Stimulated activated CD4-positive, alpha-beta T cell treated with anti-CD3 and anti-CD28 coated beads, Interleukin-15, amount 100 ng/mL, for 48 hours (primary cell): ENCODE measurements at places on chromosomes 6 and 20.

DNA sequence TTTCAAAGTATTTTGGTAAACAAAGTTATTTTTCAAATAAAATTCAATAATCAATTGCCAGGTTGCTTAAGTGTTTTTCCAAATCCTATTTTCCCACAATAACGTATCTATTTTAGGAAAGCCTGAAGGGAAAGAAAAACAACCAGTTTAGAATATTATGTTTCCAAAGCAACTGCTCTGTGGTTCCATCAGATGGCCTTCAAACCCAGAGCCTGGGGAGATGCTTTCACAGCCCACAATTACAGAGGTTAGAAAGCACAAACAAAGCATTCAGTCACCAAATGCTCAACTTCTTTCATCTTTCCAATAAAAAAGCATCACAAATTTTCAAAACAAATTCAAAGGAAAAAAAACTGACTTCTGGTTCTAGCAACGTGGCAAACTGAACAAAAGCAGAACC is 66.0 kb downstream of the ELOVL5 start:
- DNase-seq, result no peak

- DNase-seq, result no peak
These were observed 238.6 kb upstream of the RNF217 start for GRCh38 chr6:124723671-124724070.

- DNase-seq, result no peak
These were observed 8.0 kb upstream of the KCNK16 start for GRCh38 chr6:39330476-39330875.

DNA sequence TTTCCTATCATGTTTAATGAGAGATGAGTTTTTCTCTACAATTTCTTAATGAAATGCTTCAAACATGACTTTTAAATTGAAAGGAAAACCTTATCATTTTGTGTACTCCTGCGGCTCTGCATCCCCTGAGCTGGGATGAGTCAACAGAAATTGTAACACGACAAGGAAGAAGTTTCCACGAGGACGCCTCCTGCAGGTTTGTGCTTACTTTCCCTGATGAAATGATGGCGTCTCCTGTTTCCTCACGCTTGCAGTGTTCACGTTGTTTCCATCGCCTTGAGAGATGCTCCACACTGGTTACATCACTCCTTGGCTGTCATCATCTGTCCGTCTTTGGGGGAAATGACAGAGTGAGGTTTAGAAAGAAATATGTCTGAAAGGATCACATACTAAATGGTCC is 233.7 kb upstream of the ZFP64 start:
- no peak for DNase-seq

DNA sequence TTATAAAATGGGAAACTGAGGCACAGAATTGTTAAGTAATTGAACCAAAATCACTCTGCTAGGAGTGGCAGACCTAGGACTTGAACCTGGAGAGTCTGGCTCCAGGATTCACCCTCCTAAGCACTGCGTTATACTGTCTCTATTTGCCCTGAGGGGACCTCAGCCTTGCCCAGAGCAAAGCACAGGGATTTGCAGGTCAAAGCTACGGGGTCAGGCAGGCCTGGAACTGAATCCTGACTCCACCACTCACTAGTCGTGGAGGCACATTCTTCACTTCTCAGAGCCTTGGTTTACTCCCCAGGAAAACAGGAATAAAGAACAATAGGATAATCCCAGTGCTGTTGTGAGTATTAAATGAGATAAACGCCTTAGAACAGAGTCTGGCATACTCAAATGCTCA is 19.4 kb downstream of the KCNK15 start:
- no peak for DNase-seq

DNA sequence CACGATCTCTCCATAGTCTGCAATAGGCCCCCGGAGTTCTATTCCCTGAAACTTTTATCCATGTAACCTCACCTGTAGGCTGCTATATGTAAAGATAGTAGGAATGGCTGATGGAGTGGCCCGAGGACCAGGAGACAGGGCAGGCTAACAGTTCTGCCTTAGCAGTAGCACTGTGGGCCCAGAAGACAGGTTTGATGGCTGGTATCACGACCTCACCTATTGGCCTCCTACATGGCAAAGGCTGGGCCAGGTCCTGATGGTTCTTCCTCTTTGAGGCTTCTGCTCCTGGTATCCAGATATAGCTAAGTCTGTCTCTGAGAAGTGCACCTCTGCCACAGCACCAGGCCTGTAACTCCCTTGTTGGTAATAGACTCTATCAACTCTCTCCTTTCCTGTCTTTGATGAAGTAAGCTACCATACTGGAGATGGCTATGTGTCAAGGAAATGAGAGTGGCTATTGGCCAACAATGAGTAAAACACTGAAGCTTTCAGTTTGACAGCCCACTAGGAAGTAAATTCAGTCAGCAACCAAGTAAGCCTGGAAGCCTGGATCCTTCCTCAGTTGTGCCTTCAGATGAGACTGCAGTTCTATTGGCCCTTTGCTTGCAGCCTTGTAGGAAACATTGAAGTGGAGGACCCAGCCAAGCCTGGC is 5.7 kb downstream of the SPEF1 start:
- DNase-seq, result no peak

GRCh38 chr20:31701591-31701990 is 21.1 kb downstream of the BCL2L1 start:
- DNase-seq, result no peak

GRCh38 chr6:69771158-69771906 is 25.5 kb downstream of the LMBRD1 start:
- no peak for DNase-seq

DNA sequence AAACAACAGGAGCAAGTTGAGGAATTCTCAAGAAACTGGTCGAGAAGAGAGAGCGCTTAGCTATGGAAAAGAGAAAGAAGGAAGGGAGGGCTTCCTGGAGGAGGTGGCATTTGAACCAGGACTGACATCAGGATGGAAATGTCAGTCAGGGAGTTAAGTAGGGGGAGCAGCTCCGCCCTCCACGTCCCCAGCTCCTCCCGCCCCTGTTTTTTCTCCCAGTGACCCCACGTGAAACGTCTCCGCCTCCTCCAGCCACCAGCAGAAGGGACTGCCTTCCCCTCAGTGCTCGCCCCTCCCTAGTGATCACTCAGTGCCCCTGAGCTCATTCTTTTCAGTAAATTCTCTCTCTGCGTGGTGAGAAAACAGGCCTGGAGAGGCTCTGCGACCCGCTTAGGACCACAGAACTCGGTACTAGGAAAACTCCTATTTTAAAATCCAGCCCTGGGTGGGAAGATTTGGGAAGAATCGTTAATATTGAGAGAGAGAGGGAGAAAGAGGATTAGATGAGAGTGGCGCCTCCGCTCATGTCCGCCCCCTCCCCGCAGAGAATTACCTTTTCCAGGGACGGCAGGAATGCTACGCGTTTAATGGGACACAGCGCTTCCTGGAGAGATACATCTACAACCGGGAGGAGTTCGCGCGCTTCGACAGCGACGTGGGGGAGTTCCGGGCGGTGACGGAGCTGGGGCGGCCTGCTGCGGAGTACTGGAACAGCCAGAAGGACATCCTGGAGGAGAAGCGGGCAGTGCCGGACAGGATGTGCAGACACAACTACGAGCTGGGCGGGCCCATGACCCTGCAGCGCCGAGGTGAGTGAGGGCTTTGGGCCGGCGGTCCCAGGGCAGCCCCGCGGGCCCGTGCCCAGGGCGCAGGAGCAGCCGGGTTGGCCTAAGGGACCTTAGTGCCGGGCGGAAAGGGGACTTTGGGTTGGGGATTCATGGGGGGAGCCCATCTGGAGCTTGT is 4.6 kb downstream of the HLA-DPB1 start:
- DNase-seq, result no peak

DNA sequence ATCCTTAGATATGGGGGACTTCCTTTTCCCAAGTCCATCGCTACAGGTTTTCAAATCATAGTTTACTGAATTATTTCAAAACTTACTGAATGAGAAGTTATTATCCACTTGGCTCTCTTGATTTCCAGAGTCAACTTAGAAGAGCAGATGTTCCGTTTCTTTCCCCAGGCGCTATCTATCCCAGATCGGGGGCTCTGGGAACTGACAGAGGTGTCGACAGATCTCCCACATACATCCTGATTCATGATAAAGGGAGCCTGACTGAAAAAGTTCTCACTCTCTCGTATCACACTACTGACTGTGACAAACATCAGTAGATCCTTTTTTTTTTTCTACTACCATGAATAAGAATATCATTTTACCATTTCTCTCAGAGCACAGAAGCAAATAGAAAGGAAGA is 654.8 kb downstream of the RNF144B start:
- no peak for DNase-seq

DNA sequence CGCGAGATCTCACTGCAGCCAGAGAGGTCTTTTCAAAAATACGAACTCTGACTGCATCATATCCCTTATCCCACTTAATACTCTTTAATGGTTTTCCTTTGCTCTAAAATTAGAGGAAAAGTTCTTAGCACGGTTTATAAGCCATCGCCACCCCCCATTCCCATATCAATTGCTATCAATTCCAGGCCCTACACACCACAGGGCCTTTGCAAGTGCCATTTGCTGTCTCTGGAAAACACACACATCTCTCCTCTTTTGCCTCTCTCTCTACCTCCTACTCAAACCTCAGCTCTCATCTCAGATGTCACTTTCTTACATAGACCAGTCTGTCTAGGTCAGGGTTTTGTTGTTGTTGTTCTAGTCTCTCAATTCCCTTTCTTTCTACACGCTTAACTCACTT is 9.8 kb downstream of the SLC22A23 start:
- DNase-seq, result no peak

DNA sequence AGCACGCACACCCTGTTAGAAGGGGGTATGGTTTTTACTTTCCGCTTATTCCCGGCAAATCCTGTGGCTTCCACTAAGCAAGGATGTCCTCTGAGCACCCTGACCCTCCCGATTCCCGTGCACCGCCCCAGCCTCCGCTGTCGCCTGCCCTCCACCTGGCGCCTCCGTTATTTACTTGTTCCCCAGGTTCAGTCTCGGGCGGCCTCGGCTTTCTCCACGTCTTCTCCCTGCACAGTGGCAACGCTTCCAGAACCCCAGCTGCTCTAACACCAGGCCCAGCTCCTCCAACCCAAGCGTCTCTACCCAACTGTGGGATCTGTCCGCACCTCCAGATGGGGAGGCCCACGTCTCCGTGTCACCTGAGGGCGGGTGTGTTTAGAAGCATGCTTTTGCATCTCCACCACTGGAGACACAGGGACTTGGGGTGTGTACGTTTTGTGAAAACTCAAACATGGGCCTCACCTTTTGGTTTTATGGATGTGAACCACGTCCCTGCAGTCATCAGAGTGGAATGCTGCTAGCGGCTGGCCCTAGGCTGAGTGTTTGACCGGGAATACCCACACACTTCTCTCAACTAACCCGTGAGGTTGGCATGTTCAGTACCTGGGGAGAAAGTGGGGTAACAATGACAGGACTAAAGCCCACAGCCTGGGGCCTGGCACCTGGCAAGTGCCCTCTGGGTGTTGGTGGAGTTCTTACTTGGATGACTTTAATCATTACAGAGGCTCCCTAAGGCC is 79.9 kb downstream of the THBS2 start:
- DNase-seq, result no peak
